ENCODE measurements at places on chromosomes 3 and 15. TPM values are rescaled to one million over a fixed set of nuclear protein-coding genes. Genes with fewer than 3 reads are reported as not detected.

CLDN1 gene
- total RNA-seq = 1.3 TPM

CPLX3 gene
- not detected for total RNA-seq

IGF1R gene
- 24.6 TPM for total RNA-seq

FETUB gene
- total RNA-seq = not detected

DNA sequence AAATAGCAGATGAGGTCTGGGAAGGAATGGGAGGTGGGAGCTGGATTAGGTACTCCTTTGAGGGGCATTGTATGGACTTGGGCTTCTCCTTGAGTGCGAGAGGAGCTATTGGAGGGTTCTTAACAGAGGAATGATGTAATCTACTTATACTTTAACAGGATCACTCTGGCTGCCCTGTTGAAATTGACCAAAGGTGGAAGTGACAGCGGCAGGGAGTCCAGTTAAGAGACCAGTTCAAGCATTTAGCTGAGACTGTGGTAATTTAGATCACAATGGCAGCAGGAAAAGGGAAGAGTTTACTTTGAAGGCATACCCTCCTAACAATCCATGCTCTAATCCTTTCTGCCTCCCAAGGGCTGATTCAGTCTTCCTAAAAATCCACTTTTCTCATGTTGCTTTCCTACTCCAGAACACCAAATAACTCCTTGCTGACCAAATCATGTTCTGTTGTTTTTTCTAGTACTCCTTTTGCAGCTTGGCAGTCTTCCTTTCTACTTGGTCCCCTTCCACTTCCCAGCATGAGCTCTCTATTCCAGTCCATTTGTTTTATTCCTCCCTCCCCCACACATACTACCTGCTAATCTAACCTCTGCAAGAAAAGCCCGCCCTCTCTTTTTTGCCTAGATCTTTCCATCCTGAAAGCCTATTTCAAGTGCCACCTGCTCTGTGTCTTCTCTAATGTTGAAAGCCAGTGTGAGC, 139.4 kb downstream of the NECTIN3 start:
- DNase-seq = peak; percentile 30

GRCh38 chr15:100687582-100688141, 85.3 kb downstream of the ASB7 start:
- peak; percentile 92 for DNase-seq

- no peak for DNase-seq
Observed at GRCh38 chr3:32180141-32180784, 58.2 kb upstream of the CMTM8 start.

DNA sequence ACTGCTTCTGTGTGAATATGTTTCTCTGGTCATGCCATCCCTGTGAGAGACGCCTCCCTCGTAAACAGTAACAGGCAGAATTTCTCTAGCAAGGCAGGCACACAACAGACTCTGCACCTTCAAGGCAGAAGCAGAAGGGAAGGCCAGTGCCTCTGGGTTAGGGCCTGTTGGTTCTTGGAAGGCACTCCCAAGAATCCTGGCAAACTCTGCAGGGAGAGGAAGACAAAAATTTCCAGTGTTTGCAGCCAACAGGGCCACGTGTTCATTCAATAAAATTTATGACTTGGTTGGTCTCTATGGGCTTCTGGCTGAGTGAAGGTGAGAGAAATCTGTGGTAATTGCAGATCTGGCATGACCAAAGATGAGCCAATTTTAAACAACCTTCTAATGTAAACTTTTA, 39.3 kb downstream of the NFKBIZ start:
- peak; percentile 72 for DNase-seq

GRCh38 chr3:158105119-158105709, 1.0 kb downstream of the SHOX2 start:
- DNase-seq = peak; percentile 67

Data from MG63 (cell line).